ENCODE measurements at places on chromosomes 1 and 21.

GRCh38 chr1:152623203-152623844 lies 421 bp upstream of the LCE3A start:
- DNase-seq: no peak

DNA sequence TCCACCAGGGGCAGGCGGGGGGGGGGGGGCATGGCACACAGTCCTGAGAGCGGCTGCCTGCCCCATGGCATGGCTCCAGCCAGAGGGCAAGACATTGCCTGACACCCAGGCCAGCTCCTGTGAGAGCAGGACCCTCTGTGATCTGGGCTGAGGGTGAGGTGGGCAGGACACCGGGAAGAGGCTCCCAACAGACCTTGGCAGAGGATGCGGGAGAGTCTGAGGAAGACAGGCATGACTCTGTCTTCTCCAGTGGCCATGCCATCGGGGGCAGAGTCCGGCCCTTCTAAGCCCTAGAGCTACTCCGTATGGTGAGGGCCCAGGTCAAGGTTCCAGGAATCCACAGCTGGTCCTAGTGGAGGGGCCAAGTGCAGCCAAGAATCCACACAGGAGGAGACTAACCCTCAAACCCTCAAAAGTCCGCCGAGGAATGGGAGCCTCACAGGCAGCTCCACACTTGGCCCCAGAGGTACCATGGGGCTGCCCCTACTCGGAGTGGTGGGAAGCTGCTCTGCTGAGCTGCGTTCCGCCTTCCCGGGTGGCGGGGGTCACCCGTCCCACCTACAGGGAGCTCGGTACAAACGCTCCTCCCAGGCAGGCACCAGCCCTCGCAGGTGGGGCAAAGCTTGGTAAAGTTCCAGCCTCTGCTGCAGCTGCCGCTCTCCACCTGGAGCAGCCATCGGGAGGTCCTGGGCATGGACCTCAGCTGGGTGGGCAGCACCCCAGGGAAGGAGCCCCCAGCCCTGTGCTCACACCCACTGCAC lies 6.5 kb downstream of the ACTRT2 start:
- no peak for DNase-seq

DNA sequence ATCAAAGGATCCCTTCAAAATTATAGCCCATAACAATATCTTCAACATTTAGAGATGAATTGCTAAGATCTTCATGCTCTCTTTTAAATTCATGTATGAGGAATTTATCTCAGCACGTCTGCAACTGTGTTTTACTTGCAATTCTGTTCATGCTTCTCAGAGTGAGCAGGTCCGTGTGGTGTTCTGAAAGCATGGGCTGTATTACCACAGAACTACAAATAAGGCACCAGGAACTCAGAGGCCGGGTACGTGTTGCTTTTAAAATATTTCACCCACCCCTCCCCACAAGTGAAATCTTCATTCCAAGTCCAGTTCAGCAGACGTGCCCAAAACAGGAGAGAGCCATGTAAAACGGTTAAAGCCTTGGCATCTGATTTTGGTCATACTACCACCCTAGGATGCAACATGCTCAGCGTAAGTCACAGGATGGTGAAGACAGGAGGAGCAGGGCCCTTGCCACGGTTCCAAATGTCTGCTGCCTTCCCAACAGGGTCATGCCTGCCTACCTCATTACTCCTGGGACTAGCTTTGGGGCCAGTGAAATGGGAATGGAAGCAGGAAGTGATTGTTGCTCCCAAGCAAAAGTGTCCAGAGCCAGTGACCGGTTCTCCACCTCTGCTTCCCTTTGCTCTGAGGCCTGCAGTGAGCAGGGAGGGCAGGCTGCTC lies 133.7 kb downstream of the PTPN14 start:
- no peak for DNase-seq

GRCh38 chr1:231072041-231072440 lies 32.0 kb upstream of the FAM89A start:
- DNase-seq: no peak

DNA sequence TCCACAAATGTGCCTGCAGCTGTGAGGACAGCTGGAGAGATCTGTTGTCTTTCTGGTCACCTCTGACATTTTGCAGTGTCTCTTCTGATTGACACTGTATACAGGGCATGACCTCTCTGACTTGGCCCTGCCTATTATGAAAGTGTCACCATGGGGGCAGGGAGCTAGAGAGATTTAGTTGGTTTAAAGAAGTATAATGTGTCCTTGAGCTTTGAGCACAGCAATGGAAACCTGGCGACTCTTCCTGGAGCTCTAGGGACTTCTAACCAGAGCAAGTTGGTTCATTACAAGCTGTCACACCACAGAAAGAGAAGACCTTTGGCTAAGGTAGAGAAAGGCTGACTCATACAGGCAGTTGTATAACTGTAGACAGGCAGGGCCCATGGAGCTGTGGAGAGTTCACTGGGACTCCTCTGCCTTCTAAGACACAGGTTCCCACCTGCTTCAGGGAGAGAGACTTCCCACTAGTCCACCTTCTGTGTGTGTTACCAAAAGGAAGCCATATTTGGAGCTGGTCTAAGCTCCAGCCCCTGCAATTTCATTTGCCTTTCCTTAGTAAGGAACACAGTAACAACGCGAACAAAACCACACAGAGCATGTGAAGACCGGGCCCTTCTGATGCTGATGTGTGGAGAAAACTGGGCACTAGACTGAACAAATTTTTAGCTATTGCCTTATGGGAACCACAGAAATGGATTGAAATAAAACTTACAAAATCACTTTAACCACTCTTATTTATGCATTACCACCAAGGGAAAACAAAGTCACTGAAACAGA lies 90.5 kb upstream of the ADAR start:
- no peak for DNase-seq

DNA sequence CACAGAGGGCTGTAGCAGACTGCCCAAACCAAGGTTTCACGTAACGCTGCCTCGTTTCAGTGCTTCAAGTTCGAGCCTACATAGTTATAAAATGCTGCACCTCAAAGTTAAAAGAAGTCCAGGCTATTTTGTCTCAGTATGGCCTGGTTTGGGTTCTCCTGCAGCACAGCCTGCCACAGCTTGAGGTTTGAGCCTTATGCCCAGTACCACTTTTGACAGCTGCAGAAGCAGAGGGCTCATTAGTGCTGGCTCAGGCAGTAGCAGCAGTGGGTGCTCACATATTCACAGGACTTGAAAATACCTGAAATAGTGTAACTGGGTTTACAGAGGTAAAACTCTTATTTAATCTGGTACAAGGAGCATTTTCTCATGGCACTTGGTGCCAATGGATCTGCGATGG lies 15.3 kb downstream of the SPATA46 start:
- DNase-seq: no peak

DNA sequence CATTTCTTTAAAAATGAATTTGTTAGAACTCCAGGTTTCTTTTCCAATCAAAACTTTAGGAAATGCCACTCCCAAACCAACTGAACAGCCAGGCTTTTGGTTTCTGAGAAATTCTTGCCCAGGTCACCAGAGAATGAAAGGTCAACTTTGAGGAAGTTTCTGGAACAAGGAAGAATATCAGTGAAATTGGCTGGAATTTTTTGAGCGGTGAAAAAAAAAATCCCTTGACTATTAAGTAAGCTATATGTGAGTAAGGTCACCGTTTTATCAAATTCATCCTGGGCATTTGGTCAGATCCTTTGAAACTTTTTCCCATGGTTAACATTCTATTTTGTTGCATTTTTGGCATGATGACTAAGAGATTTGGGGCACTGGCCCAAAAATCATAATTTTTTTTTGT lies 469.3 kb downstream of the LTN1 start:
- no peak for DNase-seq

- DNase-seq: no peak
These were observed 11.4 kb downstream of the UBASH3A start for GRCh38 chr21:42414928-42415769.

- no peak for DNase-seq
These were observed 18.8 kb upstream of the HSD3B1 start for GRCh38 chr1:119488216-119488615.

- DNase-seq: no peak
These were observed 22.8 kb upstream of the GPX7 start for GRCh38 chr1:52579415-52579814.

DNA sequence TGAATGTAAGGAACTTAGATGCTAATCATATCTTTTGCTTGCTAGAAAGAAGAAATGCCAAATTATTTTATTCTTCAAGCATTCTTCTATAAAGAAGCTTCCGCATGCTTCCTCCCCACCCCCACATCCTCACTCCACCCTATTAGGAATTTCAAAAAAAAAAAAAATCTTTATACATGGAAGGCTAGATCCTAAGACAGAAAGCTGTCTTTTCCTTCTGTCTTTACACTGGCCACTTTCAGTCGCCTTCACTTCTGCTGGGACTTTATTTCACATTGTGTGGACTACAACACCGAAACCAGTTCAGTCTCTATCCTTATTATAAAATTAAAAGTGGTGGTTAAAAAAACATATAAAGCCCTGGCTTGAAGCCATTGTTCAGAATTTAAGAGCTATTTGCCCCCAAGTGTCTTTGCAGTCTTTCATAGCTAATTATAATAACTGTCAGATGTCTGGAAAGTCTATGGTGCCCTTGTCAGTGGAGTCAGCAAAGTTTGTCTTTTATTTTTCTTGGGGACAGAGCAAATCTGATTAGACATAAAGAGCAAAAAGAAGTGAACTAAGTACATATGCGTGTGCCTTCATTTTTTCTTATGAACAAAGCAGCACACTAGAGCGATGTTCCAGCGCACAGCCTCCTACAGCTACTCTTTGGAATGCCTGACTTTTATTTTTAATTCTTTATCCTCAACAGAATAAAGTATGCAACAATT lies 297.7 kb downstream of the PTPRC start:
- DNase-seq: peak; percentile 76

DNA sequence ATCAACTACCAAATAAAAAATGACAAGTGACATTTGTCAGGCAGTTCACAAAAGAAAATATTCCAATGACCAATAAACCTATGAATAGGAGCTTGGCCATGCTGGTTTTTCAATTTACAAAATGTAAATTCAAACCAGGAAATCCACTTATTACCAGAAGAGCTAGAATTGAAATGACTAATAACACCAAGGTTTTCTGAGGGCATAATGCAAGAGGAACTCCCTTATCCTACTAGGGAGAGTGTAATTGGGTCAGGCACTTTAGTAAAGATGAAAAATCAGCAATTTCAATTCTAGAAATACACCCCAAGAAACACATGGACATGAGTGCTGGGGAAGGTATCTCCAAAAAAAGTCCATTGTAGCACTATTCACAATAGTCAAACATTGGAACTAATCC lies 16.7 kb upstream of the TIAM1 start:
- no peak for DNase-seq

GRCh38 chr1:59751801-59752200 lies 62.9 kb upstream of the HOOK1 start:
- DNase-seq: no peak

DNA sequence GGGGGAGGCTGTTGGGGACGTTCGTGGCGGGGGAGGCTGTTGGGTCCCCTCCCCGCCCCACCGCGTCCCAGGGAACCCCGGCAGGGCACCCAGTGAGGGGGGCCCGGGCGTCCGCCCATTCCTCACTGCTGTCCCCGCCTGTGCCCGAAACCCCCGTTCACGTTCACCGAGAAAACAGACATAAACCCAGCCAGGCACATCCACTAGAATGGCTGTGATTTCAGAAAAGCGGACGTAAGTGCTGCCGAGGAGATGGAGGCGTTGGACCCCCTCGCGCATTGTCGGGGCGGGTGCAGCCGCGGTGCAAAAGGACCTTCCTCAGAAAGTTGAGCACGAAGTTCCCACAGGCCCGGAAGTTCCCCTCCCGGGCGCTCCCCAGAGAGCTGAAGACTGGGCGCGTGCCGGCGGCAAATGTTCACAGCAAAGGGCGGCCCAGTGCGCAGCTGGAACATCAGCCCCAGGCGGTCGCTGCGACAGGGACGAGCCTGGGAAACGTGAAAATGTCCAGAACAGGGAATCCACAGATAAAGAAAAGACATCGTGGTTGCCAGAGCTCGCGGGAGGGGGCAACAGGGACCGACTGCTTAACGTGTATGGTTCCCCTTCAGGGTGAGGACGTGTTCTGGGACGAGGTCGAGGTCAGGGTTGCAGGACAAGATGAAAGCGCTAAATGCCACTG lies 18.5 kb upstream of the SAMD11 start:
- peak; percentile 31 for DNase-seq

GRCh38 chr1:159918352-159919200 lies 6.7 kb downstream of the TAGLN2 start:
- no peak for DNase-seq

- DNase-seq: no peak
These were observed 193.9 kb downstream of the FMN2 start for GRCh38 chr1:240285540-240285939.

- no peak for DNase-seq
These were observed 54.7 kb downstream of the SLC66A1 start for GRCh38 chr1:19366599-19367536.

DNA sequence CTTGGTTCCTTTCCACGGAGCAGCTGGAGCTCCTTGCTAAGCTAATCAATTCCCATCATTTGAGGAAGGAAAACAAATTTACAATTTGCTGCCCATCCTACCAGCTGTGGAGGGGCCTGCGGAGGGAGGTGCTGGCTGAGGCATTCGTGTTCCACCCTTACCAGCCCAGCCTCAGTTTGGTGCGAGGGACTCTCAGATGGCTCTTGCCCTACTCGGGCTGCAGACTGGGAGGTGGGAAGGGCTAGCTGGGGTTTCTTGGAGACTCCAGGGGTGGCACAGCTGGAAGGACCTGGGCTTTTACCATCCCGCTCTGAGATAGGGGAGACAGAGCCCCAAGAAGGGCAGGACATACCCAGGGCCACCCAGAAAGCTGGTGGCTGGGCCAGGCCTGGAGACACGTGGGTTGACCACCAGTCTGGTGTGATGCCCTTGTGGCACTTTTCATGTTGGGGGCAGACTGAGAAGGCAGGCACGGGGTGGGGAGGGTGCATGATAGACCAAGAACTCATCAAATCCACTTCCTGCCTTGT lies 17.7 kb downstream of the DISP3 start:
- no peak for DNase-seq

DNA sequence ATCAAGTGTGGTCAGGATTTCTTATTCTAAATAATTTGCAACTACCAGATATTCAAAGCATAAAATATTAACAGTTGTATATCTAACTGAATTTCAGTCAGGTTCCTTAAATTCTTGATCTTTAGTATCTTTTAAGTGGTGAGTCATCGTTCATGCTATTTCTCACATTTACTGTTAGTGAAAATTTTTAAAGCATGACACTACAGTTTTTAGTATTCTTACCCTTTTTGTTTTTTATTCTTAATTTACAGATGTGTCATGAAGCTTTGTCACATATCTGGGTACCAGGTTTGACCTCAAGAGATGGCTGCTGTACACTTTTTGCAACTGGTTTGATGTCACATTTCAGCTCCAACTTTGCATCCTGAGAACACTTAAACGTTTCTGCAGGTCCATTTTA lies 12.7 kb downstream of the AKIRIN1 start:
- DNase-seq: no peak

All from brain (organoid and tissue), 16 donors.